ENCODE measurements at places on chromosomes 16 and 17. TPM values are rescaled to one million over a fixed set of nuclear protein-coding genes. Genes with fewer than 3 reads are reported as not detected.

Gene SLC5A11
- total RNA-seq, result not detected

Gene RHBDL1
- 1.0 TPM for total RNA-seq

Gene SULT1A1
- 4.7 TPM for total RNA-seq

Gene KRT12
- not detected for total RNA-seq

Gene GFAP
- not detected for total RNA-seq

Gene SLC38A8
- total RNA-seq, result not detected

Gene GP1BA
- not detected for total RNA-seq

Gene TBC1D10B
- 25.3 TPM for total RNA-seq

Data from esophagus mucosa (tissue), 1 donor.